ENCODE measurements at places on chromosomes 13 and 19.

- H3K36me3 ChIP-seq, result peaks cover 98% of the 10 kb centered on the region
- DNase-seq, result no peak
- no peak overlapping the region for H3K4me3 ChIP-seq
- H3K27ac ChIP-seq, result no peak overlapping the region
- no peaks in the 10 kb centered on the region for H3K4me1 ChIP-seq
These were observed 12.6 kb downstream of the CD37 start for GRCh38 chr19:49347835-49348234.

GRCh38 chr19:35216833-35217648, 11.5 kb downstream of the FAM187B start:
- H3K36me3 ChIP-seq, result no peaks in the 10 kb centered on the region
- no peak overlapping the region for H3K4me3 ChIP-seq
- H3K4me1 ChIP-seq, result peaks cover 22% of the 10 kb centered on the region
- DNase-seq, result no peak
- H3K27ac ChIP-seq, result no peak overlapping the region

DNA sequence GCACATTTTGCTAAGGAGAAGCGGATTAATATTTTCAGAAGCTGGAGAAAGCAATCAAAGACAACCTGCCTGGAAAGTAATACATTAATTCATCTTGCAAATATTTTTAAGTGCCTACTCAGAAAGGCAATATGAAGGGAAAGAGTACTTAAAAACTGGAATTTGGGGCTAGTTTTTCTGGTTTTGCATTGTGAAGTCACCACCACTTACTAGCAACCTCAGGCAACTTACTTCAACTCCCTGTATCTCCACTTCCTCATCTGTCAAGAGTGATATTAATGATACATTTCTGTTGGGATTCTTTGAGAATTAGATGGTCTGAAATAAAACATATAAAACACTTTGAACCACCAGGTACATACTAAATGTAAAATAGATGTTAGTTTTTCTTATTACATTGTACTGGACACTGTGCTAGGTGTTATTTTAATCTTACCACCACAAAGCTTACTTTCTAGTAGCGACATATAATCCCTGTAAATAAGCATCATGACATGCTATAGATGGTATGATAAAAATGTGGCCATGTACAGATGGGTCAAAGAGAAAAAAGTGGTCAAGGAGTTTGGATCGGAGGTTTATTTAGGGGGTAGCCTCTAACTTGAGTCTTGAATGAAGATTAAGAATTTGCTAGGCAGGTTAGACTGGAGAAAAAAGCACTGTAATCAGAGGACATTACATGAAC, 101.2 kb downstream of the SPRY2 start:
- H3K27me3 ChIP-seq, result no peaks in the 10 kb centered on the region
- H3K4me1 ChIP-seq, result no peaks in the 10 kb centered on the region
- no peaks in the 10 kb centered on the region for H3K36me3 ChIP-seq
- H3K4me3 ChIP-seq, result no peak overlapping the region
- no peak overlapping the region for H3K27ac ChIP-seq

GRCh38 chr13:111388851-111389500, 68.5 kb downstream of the TEX29 start:
- H3K4me1 ChIP-seq, result no peaks in the 10 kb centered on the region
- DNase-seq, result no peak
- peaks cover 22% of the 10 kb centered on the region for H3K27me3 ChIP-seq
- no peaks in the 10 kb centered on the region for H3K36me3 ChIP-seq
- H3K4me3 ChIP-seq, result no peak overlapping the region

DNA sequence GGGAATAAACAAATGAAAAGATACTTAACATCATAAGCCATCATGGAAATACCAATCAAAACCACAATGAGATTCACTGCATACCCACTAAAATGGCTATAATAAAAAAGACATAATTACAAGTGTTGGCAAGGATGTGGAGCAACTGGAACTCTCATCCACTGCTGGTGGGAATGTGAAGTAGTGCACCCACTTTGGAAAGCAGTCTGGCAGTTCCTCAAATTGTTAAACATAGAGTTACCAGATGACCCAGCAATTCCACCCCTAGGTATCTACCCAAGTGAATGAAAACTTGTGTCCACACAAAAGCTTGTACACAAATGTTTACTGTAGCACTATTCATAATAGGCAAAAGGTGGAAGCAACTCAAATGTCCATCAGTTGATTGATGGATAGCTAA, 46.9 kb downstream of the FLT1 start:
- H3K27ac ChIP-seq, result no peak overlapping the region
- H3K4me3 ChIP-seq, result no peak overlapping the region
- H3K4me1 ChIP-seq, result peaks cover 14% of the 10 kb centered on the region
- DNase-seq, result no peak
- no peaks in the 10 kb centered on the region for H3K36me3 ChIP-seq

GRCh38 chr13:22278336-22278929, 607.6 kb downstream of the FGF9 start:
- DNase-seq, result no peak
- H3K4me1 ChIP-seq, result no peaks in the 10 kb centered on the region
- H3K36me3 ChIP-seq, result no peaks in the 10 kb centered on the region
- no peaks in the 10 kb centered on the region for H3K27me3 ChIP-seq
- no peak overlapping the region for H3K4me3 ChIP-seq
- no peak overlapping the region for H3K27ac ChIP-seq

- H3K4me1 ChIP-seq, result no peaks in the 10 kb centered on the region
- no peak for DNase-seq
- H3K27ac ChIP-seq, result no peak overlapping the region
- no peak overlapping the region for H3K4me3 ChIP-seq
- no peaks in the 10 kb centered on the region for H3K27me3 ChIP-seq
These were observed 326.9 kb upstream of the MIR17HG start for GRCh38 chr13:91020461-91021034.

GRCh38 chr19:7292950-7293761, 1.1 kb downstream of the INSR start:
- H3K27ac ChIP-seq, result peak overlapping the region; percentile 93
- DNase-seq, result no peak

DNA sequence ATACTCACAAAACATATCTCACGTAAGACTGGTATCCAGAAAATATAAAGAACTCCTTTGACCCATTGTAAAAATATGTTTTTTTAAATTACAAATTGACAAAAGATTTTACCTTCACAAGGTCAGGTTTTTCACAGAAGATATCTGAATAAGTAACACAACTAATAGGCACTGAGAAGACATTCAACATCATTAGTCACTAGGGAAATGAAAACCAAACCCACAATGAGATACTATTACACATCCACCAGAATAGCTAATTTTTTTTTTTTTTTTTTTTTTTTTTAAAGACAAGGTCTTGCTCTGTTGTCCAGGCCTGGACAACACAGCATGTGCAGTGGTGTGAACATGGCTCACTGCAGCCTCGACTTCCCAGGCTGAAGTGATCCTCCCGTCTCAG, 157.5 kb downstream of the MIPEP start:
- H3K27me3 ChIP-seq, result no peaks in the 10 kb centered on the region
- no peak overlapping the region for H3K4me3 ChIP-seq
- no peak for DNase-seq

- H3K27ac ChIP-seq, result no peak overlapping the region
- no peak overlapping the region for H3K4me3 ChIP-seq
- DNase-seq, result no peak
- H3K27me3 ChIP-seq, result no peaks in the 10 kb centered on the region
- peaks cover 59% of the 10 kb centered on the region for H3K36me3 ChIP-seq
These were observed 15.1 kb upstream of the PLPP2 start for GRCh38 chr19:306151-306900.

DNA sequence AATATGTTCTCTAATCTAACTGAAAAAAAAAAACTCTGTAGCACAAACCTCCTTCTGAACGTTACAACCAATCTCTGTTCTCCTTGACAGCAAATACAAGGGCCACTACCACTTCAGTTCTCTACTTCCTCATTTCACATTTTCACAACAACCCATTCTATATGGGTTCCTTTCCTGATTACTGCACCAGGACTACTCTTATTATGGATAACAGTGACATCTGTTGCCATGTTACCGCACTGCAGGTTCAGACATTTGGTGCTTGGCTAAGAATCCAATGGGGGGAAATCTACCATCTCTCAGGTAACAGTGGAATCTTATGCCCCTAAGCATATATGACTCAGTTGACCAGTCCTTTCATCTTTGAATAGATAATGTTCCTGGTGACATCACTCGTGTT, 11.6 kb upstream of the FPR3 start:
- no peaks in the 10 kb centered on the region for H3K27me3 ChIP-seq
- H3K27ac ChIP-seq, result no peak overlapping the region
- H3K4me3 ChIP-seq, result no peak overlapping the region

GRCh38 chr19:11018763-11019162, 57.9 kb downstream of the SMARCA4 start:
- no peak for DNase-seq
- H3K27me3 ChIP-seq, result no peaks in the 10 kb centered on the region
- no peaks in the 10 kb centered on the region for H3K4me1 ChIP-seq
